ENCODE measurements at places on chromosomes 11 and 22. TPM values are rescaled to one million over a fixed set of nuclear protein-coding genes. Genes with fewer than 3 reads are reported as not detected.

GRCh38 chr22:25930083-25930482 lies 188.1 kb downstream of the MYO18B start:
- DNase-seq: no peak

DNA sequence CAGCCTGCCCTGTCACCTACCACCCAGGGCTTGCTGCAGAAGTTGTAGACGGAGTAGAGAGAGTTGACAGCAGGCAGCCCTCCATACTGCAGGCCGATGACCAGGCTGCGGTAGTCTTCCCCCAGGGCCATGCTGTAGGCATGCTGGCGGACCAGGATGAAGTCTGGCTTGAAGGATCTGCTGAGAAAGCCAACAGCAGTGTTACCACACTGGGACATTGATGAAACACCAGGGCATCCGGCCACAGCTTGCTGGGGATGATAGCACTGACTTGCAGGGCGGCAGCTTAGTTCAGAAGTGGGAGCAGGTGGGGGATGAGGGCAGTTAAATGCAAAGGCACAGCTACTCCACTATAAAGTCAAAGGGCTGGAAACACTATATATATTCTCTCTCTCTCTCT lies 67.4 kb downstream of the TIMP3 start:
- DNase-seq: no peak

GRCh38 chr11:85825616-85826015 lies 14.7 kb upstream of the SYTL2 start:
- no peak for DNase-seq

DNA sequence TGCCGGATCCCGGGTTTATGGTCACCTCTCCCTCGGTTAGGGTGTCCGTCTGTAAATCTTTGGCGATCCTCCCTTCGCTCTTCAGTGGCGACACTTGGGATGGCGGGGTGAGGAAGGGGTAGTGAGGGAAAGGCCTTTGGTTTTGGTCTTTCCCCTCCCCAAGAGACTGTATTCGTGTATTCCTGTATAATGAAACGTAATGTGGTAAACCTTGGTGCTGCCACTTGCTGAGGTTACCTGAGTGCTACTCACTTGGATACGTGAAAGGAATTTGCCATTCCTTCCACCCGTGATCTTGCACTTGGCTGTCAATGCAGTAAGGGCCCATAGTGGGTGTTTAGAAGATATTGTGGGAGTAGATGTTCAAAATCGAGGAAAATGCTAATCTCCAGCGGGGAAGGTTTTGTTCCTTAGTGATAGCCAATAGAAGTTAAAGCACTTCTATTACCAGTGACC lies 578 bp upstream of the NUP160 start:
- DNase-seq: no peak

GRCh38 chr22:42889304-42889703 lies 32.2 kb upstream of the ARFGAP3 start:
- DNase-seq: peak; percentile 70

DNA sequence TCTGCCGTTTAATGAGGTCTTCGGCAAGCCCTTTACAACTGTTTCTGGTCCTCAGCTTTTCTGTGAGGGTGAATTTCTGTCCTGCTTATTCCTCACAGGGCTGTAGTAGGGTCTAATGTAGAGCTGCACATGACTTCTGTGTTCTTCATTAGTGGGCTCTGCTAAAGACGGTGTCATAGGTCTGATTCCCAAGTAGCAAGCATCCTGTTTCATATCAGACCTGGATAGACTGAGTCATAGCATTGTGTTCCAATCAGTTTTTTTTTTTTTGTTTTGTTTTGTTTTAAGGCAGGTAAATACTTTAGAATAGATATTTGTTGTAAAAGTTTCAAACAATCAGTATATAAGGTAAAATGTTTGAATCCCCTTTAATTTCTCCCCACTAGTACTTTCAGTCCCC lies 35.4 kb downstream of the BIRC2 start:
- DNase-seq: no peak

DNA sequence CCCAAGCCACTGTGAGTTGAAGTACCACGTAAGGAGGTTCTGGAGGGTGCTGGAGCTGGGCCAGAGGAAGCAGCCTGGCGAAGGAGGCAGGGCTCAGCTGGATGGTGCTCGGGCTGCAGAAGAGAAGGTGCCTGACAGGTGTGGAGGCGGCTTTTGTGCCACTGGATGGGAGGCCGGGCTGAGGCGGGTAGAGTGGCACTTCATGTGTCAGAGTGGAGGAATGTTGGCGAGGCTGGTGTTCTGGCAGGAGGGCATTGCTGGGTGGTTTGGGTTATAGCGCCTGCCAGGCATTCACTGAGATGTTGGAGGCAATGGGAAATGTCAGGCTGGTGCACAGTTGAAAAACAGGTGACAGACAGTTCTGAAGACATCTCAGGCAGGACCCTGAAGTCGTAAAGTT lies 24.2 kb downstream of the UBE2L3 start:
- no peak for DNase-seq

DNA sequence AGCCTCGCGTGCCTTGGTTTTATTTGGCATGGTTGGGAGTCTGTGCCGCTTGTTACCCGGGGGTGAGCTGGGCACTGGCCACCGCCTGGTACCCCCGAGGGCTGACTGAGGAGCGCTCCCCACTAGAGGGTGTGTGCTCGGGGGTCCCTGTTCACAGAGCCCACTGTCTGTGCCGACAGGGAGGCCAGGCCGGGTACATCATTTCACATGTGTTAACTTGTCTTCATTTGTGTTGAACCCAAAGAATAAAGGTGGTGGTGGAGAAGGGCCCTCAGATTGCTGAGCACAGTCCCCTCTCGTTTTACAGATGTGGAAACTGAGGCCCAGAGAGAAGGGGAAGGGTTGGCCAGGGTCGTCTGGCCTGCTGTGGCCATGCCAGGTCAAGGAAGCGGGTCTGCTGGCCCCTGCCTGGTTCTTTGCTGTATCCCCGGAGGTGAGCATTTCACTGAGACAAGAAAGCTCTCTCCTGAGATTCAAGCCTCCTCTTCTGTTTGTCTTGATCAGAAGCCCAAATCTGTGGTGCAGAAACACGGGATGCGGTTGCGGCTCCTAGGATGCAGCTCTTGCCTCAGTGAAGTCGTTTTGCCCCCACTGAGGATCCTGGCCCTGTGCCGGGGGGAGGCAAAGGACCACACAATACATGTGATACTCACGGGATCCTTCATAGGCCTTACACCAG lies 60.8 kb downstream of the FBLN1 start:
- no peak for DNase-seq

DNA sequence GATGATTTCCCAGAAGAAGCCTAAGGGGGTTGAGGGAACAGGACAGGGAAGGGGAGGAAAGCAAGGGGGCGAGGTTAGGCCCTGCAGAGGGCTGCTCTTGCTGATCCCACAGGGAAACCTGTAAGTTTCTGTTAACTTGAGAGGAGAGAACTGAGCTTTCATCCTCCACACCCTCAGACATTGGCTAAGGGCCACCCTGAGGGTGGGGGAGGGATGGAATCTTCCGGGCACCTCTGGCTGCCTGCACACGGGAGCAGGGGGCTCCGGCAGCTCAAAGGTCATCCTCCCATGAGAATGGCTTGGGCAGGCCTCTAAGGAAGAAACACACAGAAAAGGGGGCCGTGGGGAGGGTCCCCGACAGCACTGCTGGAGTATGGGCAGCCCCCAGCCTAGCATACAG lies 108.1 kb downstream of the TSPAN18 start:
- no peak for DNase-seq

DNA sequence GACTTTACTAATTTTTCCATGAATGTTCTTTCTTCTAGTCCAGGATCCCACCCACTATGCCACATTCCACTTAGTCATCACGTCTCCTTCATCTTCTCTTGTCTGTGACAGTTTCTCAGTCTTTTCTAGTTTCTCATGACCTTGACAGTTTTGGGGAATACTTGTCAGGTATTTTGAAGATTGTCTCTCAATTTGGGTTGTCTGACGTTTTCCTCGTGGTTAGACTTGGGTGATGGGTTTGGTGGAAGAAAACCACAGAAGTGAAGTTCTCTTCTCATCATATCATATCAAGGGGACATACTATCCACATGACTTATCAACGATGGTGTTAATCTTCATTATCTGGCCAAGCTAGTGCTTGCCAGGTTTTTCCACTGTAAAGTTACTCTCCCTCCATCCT lies 102.4 kb downstream of the LRRC32 start:
- no peak for DNase-seq

DNA sequence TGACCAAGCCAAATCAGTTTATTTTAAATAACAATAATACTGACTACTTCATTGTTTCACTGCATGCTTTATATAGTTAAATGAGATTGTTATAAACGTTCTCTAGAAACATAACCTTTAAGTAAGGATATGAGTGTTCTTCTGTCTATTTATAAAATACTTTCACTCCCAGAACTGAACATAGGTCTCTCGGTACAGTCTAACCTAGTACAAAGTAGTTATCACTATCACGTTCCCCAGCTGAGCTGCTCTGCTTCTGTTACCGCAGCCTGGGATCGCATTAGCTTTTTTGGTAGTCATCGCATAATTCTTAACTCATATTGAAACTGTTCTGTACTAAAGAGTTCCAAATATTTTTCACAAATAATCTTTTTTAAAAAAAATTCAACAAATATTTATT lies 143.6 kb downstream of the WNT11 start:
- no peak for DNase-seq

DNA sequence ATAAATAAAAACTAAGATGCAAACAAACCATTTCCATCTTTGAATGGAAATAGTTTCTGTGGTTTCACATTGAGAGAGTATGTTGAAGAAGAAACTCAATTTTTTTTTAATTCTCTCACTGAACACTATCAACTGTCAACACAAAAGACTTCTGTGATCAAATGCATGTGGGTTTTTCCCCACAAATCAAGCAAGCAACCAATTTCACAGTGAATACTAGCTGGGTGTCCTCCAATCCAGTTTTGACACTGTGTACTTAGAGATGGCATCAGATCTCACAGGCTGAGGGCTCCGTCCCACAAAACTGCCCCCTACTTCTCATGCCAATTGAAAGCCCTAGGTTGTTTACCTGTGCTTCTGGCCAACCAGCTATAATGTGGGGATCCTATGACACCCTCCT lies 34.5 kb downstream of the CTSC start:
- DNase-seq: no peak

DNA sequence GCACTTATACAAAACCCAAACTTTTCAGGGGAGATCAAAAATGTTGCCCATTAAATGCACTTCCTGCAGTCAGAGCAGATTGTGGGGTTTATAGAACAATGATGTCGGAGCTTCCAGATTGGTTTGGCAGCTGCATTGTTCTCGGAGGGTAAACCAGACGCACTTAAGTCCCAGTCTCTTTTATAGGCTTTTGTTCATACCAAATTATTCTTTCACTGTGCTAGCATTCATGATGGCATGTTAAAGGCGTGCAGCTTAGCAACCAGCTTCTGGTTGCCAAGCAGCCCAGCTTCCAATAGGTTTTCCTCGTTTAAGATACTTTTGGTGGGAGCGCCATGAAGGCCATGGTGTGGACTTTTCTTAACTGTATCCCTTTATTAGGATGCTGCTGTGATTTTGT lies 40.9 kb downstream of the ZC3H12C start:
- DNase-seq: no peak

- no peak for DNase-seq
These were observed 13.7 kb downstream of the MUC5B start for GRCh38 chr11:1236316-1237127.

The ETS1 gene
- 40.9 TPM for total RNA-seq

The GPR83 gene
- not detected for total RNA-seq

The LAYN gene
- total RNA-seq: 0.27 TPM
